CD4-positive, alpha-beta T cell (primary cell): ENCODE measurements at places on chromosomes 7 and 10.

- H3K4me3 ChIP-seq: no peak overlapping the region
- H3K27ac ChIP-seq: no peak overlapping the region
- H3K27me3 ChIP-seq: no peaks in the 10 kb centered on the region
- no peaks in the 10 kb centered on the region for H3K36me3 ChIP-seq
Observed at GRCh38 chr7:102284399-102284798, 2.3 kb upstream of the SH2B2 start.

GRCh38 chr7:154871507-154871906, 131.4 kb downstream of the PAXIP1 start:
- no peak overlapping the region for H3K4me3 ChIP-seq
- DNase-seq: no peak
- H3K27ac ChIP-seq: no peak overlapping the region
- H3K36me3 ChIP-seq: no peaks in the 10 kb centered on the region

GRCh38 chr7:16915405-16915804, 33.6 kb upstream of the AGR3 start:
- H3K36me3 ChIP-seq: no peaks in the 10 kb centered on the region
- DNase-seq: no peak
- H3K4me1 ChIP-seq: no peaks in the 10 kb centered on the region
- H3K4me3 ChIP-seq: no peak overlapping the region
- no peak overlapping the region for H3K27ac ChIP-seq
- H3K27me3 ChIP-seq: no peaks in the 10 kb centered on the region

DNA sequence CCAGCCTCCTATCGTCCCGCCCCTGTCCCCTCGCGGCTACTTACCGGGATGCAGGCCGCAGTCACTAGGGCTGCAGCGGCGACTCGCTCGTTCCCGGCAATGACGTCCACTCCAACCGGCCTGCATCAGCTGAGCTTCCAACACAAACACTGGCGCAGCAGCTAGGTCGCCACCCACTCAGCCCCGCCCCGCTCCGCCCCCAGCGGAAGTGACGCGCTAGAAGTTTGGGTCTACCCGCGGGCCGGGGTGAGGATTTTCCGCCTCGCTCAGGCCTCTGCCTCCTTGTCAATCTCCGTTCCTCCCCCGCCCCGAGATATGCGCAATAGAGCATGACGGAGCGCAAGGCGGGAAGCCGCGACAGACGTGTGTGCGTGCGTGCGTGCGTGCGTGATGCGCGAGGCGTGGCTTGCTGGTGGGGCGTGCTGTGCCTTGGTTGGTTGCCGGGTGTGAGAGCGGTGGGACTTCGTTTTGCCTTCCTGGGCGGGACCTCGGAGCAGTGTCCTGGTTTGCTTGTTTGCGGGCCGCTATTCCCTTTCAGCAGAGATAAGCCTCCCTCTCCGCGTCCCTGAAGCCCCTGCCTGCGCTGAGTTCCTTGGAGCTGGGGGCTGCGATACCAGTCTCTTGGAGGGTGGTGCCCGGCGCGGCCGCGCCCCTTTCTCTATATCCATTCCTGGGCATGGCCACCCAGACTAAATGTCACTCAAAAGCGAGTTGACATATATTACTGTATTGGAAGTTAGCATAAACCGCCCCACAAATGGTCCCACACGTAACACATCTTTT, at the start of gene PNPLA8:
Gene PNPLA8, minus strand, starts transcription at position 151 of the 783 bp plus-strand sequence. CDS start 10,644 bp downstream, outside the sequence.
- peaks cover 10% of the 10 kb centered on the region for H3K36me3 ChIP-seq
- H3K27ac ChIP-seq: peak within 1 kb of the TSS; percentile 99
- DNase-seq: peak; percentile 100
- H3K27me3 ChIP-seq: no peaks in the 10 kb centered on the region
- H3K4me1 ChIP-seq: peaks cover 21% of the 10 kb centered on the region

DNA sequence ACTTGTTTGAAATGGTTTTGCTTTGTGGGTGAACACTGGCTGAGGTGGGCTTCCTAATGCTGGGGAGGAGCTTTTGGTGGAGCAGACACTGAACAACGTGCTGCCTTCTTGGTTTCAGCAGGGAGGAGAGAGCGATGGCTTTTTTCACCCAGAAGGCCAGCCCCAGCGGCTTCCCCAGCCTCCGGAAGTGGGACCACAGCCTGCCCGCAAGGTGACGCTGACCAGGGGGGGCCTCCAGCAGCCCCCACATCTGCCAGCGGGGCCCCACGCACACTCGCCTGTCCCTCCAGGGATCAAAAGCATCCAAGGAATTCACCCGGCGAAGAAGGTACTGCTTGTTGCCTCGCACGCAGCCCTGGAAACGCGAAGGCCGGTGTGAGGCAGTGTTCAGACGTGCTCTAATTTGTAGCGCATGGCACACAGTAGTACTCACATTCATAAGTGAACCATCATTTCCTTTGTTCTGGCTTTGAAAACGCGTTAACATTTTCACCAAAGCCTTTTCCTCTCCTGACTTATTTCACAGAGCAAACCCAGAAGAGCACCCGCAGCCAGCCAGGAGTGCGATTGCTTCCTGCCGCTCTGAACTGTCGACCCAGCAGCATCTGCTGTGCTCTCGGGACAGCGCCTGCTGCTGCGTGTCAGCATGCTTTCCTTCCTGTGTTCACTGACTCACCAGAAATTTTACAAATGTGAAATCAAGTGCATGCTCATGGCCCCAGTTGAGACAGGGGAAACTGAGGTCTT, 48.4 kb downstream of the SHH start:
- peak; percentile 47 for DNase-seq
- peaks cover 45% of the 10 kb centered on the region for H3K36me3 ChIP-seq
- peaks cover 36% of the 10 kb centered on the region for H3K4me1 ChIP-seq
- no peaks in the 10 kb centered on the region for H3K27me3 ChIP-seq
- H3K27ac ChIP-seq: peak overlapping the region; percentile 57

- DNase-seq: no peak
- no peaks in the 10 kb centered on the region for H3K36me3 ChIP-seq
- no peaks in the 10 kb centered on the region for H3K27me3 ChIP-seq
- no peak overlapping the region for H3K27ac ChIP-seq
Observed at GRCh38 chr10:72250666-72251065, 23.1 kb upstream of the DDIT4 start.

GRCh38 chr10:48623009-48623408, 18.1 kb upstream of the ARHGAP22 start:
- H3K27me3 ChIP-seq: no peaks in the 10 kb centered on the region
- no peaks in the 10 kb centered on the region for H3K36me3 ChIP-seq
- H3K4me1 ChIP-seq: no peaks in the 10 kb centered on the region
- no peak overlapping the region for H3K27ac ChIP-seq
- no peak for DNase-seq

DNA sequence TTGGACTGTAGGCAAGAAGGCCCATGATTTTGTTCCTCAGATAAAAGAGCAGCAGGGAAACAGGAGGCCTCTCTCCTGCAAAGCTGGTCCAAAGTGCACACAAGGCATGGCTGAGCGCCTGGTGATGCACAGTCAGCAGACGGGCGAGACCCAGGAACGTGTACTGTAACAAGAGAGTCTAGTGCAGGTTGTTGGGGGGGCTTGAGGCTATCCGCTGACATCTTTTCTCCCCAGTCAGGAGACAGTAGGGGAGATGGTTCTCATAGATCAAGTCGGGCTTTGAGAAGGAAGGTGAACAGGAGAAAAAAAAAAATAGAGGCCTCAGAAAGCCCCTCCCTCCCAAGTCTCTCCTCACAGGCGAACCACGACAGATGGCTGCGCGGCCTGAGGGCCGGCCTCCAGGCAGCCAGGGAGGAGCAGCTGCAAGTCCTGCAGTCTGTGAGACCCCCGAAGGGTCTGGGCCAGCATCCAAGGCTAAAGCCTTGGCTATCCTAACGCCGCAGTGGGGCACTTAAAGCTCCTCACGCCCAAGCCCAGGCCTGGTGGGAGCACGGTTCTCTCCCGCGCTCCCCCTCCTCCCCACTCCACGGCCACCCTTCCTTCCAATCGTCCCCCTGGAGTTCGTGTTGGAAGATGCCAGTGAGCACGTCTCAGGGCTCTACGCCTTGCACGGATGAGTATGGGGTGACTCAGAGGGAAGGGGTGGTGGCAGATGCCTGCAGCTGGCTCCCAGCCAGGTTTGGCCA, 68.3 kb downstream of the PRKAG2 start:
- H3K27ac ChIP-seq: no peak overlapping the region
- H3K27me3 ChIP-seq: no peaks in the 10 kb centered on the region
- no peak for DNase-seq
- H3K4me3 ChIP-seq: no peak overlapping the region
- H3K4me1 ChIP-seq: peaks cover 2% of the 10 kb centered on the region
- no peaks in the 10 kb centered on the region for H3K36me3 ChIP-seq

GRCh38 chr10:73097305-73097670, 622 bp upstream of the P4HA1 start:
- peaks cover 7% of the 10 kb centered on the region for H3K4me1 ChIP-seq
- H3K36me3 ChIP-seq: no peaks in the 10 kb centered on the region
- DNase-seq: no peak
- H3K4me3 ChIP-seq: peak overlapping the region; percentile 97
- peak overlapping the region; percentile 98 for H3K27ac ChIP-seq

GRCh38 chr7:40758590-40758989, 623.8 kb downstream of the SUGCT start:
- no peaks in the 10 kb centered on the region for H3K27me3 ChIP-seq
- H3K27ac ChIP-seq: no peak overlapping the region
- H3K4me1 ChIP-seq: no peaks in the 10 kb centered on the region
- H3K4me3 ChIP-seq: no peak overlapping the region
- no peak for DNase-seq

DNA sequence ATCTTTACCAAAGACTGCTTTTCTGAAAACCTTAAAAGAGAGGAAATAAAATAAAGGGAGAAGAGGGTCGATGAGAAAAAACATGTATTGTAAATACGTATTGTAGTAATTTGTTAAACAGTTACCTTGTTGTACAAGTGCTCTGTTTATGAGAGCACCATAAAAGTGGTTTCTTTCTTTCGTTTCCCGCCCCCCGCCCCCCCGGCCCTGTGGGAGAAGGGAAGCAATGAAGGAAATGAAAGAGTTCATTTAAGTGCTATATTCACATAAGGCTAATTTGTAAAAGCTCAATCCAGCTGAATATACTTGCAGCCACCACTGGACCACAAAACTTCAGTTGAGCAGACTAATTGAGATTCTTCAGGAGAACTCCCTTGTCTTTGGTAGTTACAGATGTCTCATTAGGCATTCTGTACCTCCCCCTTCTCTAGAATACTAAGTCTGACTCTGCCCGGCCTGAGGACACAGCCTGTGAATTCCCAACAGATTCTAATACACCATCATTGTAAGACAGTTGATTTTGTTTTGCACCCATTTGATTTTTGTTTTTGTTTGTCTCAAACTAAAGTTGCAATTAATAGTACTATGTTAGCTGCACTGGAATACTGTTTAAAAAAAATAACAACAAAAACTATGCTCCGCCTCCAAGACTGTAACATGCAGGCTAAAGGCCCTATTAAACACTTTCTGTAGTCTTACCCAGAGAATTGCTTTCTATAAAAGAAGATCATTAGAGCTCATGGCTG, 124.9 kb downstream of the ARHGAP12 start:
- no peak overlapping the region for H3K4me3 ChIP-seq
- no peaks in the 10 kb centered on the region for H3K27me3 ChIP-seq
- peaks cover 14% of the 10 kb centered on the region for H3K36me3 ChIP-seq
- H3K27ac ChIP-seq: no peak overlapping the region

DNA sequence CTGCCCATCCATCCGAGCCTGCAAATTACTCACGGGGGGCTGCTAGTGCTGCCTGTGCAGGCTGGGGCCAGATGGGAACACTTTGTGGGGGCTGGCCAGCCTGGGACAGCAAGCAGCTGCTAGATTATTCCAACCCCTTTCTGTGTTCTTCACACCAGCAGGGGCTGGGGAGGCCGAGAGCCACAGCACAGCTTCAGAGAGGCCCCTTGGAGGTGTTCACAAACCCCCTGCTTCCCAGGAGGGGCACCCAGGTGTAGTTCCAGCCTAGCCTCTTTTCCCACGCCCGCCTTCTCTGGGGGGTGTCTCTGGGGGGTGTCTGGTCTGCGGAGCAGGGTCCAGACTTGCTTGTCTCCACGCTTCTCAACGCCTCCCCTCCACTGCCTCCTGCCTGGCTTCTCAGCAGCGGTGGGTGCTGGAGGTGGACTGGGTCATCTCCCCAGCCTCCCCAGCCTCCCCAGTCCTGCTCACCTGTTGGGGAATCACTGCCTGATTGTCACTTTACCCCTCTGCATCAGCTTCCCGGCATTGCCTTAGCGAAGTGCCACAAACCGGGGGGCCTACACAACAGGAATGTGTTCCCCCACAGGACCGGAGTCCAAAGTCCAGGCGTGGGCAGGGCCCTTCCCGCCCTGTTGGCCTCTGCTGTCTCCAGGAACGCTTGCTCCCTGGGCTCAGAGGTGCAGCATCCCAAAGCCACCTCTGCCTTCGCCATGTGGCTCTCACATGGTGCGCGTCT, 74.0 kb upstream of the EN2 start:
- peaks cover 14% of the 10 kb centered on the region for H3K4me1 ChIP-seq
- H3K4me3 ChIP-seq: no peak overlapping the region
- no peak overlapping the region for H3K27ac ChIP-seq
- peaks cover 50% of the 10 kb centered on the region for H3K27me3 ChIP-seq
- no peaks in the 10 kb centered on the region for H3K36me3 ChIP-seq

DNA sequence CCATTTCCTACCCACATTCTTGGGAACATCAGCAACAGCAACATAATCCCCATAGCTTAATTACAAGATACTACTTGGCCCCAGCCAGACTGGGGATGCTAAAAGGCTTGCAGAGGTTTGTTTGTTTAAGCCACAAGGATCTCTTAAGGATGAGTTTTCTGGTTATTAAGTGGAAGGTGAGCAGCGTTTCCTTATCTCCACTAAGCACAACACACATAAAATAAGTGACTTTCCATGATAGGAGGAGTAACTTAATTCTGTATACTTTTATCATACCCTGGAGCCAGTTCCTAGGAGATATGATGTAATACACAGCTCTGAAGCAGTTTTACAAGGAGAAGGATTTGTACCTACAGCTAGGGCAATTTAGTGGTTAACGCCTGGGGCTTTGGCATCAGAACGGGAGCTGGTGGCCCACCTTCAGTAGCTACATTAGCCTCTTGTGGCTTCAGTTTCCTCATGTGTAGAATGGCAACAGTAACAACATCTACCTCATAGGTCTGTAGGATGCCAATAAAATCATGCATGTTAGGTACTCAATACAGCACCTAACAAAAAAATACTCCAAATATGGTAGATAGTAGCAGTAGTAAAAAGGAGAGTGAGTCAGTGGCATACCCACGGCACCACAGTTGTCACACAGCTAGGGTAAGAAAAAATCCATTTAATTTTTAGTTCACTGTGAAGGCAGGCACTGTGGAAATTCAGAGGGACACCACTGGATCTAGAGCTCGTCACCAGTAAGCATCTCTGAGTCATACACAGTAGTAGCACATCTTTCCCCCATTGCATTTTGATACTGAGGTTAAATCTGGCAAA, 55.2 kb downstream of the DOCK4 start:
- no peak for DNase-seq
- no peaks in the 10 kb centered on the region for H3K4me1 ChIP-seq
- no peaks in the 10 kb centered on the region for H3K36me3 ChIP-seq
- no peaks in the 10 kb centered on the region for H3K27me3 ChIP-seq
- no peak overlapping the region for H3K27ac ChIP-seq

DNA sequence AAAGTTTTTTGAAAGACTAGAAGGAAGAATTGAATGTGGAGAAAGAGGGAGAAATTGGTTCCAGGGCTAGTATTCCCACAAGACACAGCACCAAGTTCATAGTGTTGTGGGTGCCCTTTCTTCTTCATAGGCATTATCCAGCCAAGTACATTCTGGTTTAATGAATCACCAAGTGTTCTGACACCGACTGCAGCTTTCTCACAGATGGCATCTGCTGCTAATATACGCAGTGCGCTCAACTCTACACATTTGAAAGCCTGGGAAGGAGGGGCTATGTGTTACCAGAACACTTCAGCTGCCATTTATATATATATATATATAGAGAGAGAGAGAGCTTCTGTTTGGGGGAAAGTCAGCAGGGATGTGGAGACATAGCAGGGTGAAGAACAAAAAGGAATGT, 1168.4 kb downstream of the GATA3 start:
- H3K4me1 ChIP-seq: no peaks in the 10 kb centered on the region
- H3K36me3 ChIP-seq: no peaks in the 10 kb centered on the region
- DNase-seq: no peak

- H3K4me3 ChIP-seq: no peak overlapping the region
- no peak for DNase-seq
- H3K27me3 ChIP-seq: peaks cover 3% of the 10 kb centered on the region
Observed at GRCh38 chr10:78879621-78880020, 189.1 kb upstream of the ZMIZ1 start.
